Nephron progenitor cell (in vitro differentiated cells): ENCODE measurements at places on chromosomes 13 and 19.

GRCh38 chr13:105083992-105084391 is 1451.5 kb downstream of the EFNB2 start:
- no peak for DNase-seq

- no peak for DNase-seq
Observed at GRCh38 chr13:92609376-92609775, 617.2 kb upstream of the GPC6 start.

DNA sequence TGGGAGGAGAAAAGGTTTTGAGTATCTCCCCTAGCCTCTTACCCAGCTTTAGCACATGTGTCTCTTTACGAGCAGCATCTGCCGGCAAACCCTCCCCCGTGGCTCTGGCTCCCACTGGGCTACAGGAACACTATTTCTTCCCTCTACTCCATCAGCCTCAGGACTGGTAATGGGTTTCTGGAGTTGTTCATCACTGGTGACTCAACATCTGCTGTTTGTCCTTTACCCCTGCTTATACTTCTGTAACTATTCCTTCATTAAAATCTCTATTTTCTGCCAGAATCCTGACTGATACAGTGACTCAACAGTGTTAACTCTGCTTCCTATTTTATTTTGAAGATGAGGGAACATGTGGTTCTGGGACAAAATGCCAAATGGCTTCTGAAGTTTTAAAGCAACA is 437.3 kb upstream of the HTR2A start:
- no peak for DNase-seq

DNA sequence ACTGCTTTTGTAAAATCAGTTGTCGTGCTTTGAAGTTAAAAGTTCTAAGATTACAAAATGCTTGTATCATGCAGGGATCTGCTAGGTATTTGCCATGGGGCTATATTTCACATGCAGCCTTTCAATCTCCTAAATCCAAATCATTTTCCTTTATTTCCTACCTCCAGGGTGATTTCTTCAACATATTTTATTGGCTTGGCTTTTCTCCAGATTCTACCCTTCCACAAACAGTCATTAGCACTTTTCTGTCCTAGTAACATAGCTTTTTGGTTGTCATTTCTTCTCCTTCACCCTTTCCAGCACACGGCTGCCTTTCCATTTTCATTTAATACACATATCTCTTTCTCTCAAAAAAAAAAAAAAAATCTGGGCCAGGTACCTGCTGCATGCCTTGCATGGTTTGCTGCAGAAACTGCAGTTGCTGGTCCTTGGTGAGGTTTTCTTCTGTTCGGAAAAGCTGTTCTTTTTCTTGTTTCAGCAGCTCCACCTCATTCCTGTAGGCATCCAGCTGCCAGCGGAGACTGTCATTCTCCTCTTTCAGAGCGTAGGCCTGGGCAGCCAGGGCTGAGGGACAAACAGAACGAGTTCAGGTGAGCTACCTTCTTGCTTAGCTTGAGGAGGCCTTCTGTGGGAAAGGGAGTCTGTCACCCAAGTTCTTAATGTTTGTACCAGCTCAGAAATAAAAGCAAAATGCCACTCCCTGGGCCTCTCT is 274.7 kb downstream of the DNAJC15 start:
- no peak for DNase-seq

DNA sequence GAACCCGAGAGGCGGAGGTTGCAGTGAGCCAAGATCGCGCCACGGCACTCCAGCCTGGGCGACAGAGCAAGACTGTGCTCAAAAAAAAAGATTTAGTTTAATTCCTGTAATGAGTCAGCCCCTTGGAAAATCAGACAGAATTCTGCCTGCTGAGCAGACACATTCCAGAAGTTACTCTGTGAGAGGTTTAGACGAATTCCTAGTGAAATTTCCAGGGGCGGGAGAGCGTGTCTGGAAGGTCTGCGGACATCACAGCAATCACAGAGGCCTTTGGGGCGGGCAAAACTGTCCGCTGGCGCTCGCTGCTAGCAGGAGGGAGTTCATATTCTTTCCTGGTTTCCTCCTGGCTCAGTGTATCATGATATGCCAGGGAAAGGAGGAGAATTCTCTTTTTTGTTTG is 17.5 kb downstream of the MISP start:
- no peak for DNase-seq

GRCh38 chr19:50425581-50425980 is 6.8 kb downstream of the SPIB start:
- no peak for DNase-seq

DNA sequence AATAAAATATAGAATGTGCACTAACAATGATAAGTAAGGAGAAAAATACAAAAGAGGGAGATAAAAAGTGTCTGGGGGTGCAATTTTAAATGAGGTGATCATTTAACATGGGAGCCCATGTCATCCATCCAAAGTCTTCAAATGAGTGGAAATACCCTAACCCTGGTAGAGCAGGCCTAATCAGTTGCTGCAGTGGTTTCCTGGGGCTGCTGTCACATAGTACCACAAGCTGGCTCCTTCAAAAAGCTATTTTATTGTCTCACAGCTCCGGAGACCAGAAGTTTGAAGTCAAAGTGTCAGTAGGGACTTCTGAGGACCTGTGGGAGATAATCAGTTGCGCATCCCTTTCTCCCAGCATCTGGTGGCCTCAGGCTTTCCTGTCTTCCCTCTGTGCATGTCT is 717.9 kb downstream of the DIAPH3 start:
- no peak for DNase-seq

GRCh38 chr13:107342747-107343146 is 774.8 kb upstream of the ARGLU1 start:
- DNase-seq = no peak

GRCh38 chr19:17035842-17036424 is 9.3 kb upstream of the CPAMD8 start:
- DNase-seq = no peak

DNA sequence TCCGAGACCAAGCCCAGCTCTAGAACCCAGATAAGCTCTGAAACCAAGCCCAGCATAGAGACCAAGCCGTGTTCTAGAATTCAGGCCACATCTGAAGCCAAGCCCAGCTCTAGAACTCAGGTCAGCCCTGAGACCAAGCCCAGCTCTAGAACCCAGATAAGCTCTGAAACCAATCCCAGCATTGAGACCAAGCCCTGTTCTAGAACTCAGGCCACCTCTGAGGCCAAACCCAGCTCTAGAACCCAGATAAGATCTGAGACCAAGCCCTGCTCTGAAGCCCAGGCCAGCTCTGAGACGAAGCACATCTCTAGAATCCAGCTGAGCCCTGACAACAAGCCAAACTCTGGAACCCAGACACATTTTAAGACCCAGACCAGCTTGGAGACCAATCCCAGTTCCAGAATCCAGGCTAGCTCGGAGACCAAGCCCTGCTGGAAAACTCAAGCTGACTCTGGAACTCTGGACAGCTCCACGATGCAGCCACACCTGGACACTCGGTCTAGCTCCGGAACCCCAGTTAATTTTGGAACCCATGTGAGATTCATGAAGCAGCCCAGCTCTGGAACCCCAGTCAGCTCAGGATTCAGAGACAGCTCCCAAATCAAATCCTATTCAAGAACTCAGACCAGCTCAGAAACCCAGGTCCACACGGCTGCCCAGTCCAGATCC is 5.8 kb downstream of the GIPC3 start:
- no peak for DNase-seq

DNA sequence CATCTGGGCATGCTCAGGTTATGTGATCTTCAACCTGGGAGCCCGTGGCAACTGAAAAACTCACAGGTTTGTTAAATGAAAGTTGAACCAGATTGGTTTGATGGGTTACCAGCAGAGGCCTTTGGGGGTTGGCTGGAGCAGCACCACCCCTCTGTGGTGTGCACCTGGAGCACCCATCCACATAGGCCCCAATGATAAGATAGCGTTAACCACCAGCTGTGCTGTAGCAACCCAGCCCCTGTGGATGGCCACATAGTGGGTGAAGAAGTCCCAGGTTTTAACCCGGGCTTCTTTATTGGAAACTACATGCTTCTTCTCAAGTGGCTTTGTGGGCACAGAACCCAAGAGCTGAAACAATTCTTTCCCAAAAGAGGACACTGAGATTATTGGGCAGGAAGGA is 22.6 kb upstream of the MTIF3 start:
- DNase-seq = no peak
